ENCODE measurements at places on chromosomes 1 and 21.

DNA sequence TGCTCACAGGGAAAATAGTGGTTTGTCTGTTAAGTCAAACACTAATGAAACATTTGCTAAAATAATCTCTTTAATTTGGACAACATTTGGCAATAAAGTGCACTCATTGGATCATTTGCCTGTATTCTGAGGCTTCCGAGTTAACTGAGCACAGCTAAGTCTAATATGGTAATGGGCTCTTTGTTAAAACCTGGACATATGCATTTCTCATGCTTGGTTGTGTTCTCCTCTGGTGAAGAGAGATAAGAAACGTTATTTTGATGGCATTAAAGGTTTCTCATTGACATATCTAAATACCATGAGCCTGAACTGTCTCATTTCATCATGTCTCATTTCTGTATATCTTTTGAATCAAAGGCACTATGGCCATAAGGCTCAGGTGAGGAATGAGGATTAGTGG is 13.4 kb upstream of the NRIP1 start:
- no peak for DNase-seq

GRCh38 chr1:245807954-245808719 is 653.4 kb downstream of the KIF26B start:
- no peak for DNase-seq

DNA sequence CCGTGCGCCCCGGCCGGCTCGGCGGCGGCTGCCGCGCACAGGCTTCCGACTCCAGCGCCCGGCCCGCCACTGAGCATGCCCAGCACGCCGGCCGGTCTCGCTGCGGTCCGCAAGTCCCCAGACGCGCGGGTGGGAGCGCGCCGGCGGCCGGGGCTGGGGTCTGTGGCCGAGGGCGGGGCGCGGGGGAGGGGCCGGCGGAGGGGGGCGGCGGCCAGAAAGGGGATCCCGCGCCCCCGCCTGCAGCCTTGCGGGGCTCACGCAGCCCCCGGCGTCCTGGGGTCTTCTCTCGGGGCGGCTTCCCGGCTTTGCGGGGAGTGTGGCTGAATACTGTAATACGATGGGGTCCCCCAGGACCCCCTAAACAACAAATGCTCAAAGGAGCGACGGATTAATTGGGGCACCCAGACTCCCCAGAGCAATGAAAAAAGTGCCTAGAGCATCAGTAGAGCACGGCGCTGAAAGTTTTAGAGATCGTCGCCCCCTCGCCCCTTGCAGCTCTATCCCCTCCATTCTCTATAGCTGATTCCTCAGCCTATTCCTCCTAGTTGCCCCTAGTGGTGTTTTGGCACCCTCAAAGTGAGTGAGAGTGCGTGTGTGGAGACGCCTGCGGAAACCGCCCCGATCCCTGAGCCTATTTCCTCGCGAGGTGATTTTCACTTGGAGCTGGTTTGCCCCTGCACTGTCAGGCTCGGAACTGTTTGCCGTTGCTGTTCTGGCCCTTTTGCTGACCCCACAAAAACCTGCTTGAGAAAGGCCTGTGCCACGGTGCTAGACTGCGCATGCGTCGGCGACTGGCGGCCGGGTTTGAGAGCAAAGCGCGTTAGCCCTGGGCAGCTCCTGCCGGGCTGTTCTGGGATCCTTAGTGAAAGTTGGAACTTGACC is at the start of gene VAV3:
Gene VAV3, minus strand, starts transcription at position 71 of the 882 bp plus-strand sequence. CDS start 311 bp downstream, outside the sequence.
- DNase-seq, result no peak

DNA sequence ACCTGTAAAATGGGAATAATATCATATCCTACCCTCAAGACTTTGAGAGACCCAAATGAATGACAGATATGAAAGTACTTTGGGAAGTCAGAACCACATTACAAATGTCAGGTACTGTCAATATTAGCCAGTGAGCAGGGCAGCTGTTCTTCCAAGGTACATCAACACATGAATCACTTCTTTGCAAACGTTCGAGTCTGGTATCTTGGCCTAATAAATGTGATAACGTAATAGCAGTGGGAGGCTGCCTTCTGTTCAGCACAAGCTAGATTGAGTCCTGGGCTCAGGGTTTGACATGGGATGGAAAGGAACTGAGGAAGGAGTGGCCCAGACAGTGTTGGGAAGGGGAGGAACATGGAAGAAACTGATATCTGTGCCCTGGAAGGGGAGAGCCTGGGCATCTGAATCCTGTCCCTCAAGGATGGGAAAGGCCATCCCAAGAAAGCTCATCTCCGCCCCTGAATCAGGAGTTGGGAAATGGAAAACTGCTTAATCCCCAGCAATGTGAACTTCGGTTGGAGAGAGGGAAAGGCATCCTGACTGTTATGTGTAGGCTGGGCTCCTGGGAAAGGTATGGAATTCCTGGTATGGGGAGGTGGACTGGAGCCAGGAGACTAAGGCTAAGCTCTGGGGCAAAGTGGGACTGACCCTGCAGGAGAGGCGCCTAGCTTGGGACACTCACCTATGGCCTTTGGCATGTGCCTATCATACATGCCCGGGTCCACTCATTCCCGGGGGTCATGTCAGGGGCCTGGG is 14.3 kb downstream of the KCNC4 start:
- no peak for DNase-seq

DNA sequence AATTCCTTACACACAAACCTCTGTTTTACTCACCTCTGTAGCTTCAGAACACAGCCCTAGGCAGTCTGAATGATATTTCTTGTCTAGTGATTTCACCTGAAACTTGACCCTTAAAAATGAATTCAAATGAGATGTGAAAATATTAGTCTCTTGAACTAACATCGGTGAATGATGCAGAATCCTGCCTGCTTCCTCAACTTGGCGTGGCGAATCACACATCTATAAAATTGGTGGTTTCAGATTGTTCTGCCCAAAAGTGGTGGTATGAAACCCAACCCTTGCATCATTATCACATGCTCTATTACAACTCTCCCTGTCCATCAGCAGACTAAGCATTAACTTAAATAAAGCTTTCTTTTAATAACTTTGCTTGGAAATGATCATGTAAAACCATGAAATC is 26.9 kb upstream of the C1orf21 start:
- no peak for DNase-seq

GRCh38 chr1:67608661-67609576 is 76.1 kb upstream of the GADD45A start:
- no peak for DNase-seq

GRCh38 chr1:79322511-79323027 is 316.0 kb upstream of the ADGRL4 start:
- DNase-seq, result no peak

DNA sequence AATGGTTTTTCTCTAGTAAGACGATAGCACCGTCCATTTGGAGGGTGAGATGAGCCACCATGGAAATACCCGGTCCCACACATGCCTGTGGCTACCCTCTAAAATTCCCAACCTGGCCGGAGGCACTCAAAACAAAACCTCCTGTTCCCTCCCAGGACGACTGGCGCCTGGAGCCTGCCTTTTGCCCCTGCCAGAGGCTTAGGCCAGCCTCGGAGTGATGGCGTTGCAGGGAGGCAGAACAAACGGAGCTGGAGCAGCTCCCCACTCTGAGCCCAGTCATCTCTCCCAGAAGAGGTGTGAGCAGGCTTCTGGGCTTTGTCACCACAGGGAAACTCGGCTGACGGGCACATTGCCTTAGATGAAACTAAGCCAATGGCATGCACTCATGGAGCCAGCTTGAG is 213.7 kb upstream of the HOOK1 start:
- DNase-seq, result no peak

DNA sequence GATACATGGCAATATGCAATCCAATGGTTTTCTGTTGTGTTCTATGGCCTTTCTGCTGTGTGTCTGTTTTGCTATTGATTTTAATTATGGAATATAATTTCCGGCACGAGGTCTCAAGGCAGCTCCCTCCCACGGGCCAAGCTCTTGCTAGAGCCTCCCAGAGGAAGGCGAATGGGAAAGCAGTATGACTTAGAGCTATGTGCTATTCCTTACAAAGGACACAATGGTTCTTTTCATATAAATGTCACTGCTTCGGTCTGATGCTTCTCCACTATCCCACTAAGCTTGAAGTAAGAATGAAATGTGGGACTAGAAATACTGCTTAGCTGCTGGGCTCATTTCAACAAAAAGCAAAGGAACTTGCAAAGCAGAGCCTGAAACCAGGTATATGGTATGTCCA is 322.2 kb upstream of the BEND5 start:
- no peak for DNase-seq

DNA sequence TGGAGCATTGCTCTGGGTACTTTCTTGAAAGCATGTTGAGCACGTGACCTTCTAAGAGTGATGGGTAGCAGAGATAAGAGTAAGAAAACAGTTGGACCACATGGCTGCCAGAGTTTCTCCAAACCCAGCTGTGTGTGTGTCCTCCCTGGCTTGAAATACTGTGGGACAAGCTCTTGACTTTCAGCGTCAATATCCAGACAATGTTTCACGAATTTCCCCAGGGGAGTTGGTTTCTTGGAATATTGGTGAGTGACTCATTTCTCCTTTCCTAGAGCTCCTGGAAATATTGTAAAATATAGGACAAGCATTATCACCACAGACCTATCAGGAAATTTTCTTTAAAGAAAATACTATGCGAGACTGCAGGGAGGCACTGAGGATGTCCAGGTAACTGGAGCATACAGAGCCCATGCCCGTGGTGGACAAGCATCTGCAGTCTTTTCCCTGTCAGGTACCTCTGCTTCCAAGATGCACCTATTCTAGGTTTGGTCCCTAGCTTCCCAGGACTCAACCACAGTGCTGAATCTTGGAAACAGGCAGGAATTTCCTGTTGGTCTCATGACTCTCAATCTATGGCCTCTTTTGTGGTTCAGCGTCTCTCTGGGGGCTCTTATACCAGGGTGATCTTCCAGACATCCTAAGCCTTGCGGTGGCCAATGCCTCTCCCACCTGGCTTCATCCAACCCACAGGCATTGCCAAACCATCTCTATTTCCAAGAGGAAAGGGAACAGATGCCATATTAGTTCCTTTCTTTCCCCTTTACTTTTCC is 67.4 kb downstream of the KCNJ6 start:
- DNase-seq, result no peak

DNA sequence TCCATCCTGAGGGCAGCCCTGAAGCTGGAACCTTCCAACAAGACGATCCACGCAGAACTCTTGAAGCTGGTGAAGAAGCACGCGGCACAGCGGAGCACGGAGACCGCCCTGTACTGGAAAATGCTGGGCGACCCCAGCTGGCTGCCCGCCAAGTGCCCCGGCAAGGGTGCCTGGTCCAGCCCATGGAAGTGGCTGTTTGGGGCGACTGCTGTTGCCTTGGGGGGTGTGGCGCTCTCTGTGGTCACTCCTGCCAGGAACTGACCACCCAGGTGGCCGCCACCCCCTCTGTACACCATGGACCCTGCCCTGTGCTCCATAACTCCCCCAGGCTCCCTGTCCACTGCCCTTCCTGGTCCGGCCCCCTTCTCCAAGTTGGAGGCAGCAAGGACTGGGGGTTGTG is 90.8 kb downstream of the PPP1R12B start:
- no peak for DNase-seq

DNA sequence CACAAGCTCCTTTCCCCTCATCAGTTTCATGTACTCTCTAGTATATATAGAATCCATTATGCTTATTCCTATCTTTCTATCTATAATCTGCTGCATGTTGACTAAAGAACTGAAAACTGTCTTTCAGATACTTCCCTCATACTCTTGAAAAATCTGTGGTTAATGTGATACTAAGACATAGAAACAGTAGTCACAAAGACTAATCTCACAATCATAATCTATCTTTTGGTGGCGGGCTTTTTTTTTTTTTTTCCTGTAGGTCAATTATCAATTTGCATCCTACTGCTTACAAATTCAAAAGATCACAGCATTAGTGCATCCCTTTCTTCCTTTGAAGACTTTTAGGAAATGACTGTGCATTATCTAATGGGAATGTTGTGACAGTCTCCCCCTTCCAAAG is 4.7 kb downstream of the UBR4 start:
- DNase-seq, result no peak

DNA sequence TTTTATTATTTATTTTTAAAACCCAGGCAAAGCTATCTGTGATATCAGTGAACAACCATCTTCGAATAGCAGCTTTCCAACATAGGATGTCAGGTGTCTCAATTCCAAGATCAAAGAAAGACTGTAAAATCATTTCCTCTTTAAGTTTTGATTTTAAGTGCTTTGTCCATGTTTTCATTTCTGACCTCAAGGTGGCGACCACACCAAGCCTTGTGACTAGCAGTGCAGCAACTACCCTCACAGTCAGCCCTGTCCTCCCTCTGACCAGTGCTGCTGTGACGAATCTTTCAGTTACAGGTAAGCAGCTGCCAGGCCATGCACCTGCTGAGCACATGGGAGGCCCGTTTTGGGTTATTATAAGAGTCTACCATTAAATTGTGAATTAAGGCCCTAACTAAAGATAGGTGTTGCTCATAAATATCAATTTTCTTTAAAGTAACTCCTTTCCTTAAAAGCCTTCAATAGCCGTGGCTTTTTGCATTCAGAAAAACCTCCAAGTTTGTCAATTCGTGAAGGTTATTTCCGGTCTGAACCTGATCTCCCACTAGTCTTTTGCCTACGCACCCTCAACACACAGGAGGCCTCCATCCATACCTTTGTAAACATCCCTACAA is 117.0 kb downstream of the CD247 start:
- no peak for DNase-seq

DNA sequence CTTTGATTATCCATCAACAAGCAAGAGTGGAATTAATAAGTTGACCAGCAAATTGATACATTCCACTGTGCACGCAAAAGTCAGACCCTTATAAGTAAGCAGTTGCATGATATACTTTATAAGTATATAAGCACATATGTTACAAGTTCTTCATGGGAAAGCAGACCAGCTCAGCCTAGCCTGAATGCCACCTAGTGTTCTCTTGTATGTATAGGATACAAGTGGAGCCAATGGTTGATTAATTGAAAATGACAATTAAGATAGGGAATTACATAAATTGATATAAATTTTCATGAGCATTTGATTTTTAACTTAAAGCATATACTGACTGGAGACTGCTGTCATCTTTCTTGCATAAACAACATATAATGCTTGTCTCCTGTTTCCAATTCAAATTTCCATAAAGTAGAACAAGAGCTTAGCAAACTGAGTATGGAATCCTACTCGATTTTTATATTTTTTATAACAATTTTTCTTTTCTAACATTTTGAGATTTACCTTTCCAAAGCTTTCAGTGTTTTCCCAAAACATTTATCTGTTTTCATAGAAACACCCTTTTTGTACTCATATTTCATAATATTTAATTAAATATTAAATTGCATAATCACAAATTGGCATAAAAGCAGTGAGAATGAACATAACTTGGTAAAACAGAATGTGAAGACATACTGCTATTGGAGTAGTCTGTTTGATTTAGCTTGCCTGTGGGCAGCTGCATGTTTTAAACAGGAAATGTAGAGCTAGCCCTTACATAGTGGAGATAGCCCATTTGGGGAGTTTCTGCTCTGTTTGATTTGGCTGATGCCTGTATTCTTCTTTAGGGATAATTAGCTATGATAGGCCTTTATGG is 62.8 kb downstream of the MAGI3 start:
- DNase-seq, result no peak

- no peak for DNase-seq
Observed at GRCh38 chr21:46486481-46487126, 27.9 kb downstream of the DIP2A start.

DNA sequence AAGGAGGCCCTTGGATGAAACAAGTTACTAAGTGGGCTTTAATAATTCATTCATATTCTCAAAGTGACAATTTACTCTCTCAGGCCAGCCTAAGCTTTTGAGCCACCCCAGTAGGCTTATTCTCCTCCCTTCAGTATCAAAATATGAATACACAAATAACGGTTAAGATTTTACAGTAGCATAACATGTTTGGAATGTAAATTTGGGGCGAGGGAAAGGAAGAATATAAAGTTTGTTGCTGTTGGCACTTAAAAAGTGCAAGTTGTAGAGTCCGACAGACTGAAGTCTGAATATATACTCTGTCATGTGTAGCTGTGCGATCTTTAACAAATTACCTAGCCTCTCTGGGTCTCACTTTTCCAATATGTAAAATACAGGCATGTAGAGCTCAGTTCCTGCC is 22.6 kb upstream of the MYSM1 start:
- no peak for DNase-seq

GRCh38 chr1:23371987-23372880 is 2.6 kb upstream of the ZNF436 start:
- DNase-seq, result no peak

Data from GOT3 (cell line).